ENCODE measurements at places on chromosomes 12 and 14. TPM values are rescaled to one million over a fixed set of nuclear protein-coding genes. Genes with fewer than 3 reads are reported as not detected.

GRCh38 chr14:89534902-89535685 is 118.1 kb upstream of the FOXN3 start:
- DNase-seq: no peak

DNA sequence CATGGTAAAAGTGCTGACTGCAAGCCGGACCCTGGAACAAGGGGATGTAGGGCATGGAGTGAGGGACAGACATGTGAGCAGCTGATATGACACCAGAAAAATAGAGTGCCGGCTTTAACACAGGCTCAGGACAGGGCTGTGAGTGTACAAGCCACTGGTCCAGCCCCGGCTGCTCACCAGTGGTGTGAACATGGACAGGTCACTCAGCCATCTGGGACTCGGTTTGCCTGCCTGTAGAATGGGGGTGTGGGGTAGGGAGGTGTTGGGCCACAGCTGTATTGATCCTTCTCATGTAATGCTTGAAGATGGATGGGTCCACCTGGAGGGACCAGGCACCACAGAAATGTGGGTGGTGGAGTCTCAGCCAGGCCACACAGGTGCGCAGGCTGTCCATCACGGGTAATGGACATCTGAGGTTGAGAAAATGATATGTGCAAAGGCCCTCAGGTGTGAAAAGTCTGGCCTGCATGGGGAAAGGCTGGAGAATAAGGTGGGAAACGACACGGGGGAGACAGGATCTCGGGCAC is 10.6 kb upstream of the KRT74 start:
- DNase-seq: no peak

GRCh38 chr12:104903648-104904423 is 54.3 kb downstream of the SLC41A2 start:
- DNase-seq: no peak

GRCh38 chr12:51208016-51208660 is 9.7 kb downstream of the POU6F1 start:
- DNase-seq: no peak

GRCh38 chr14:60095781-60096450 is 4.2 kb downstream of the PCNX4 start:
- DNase-seq: no peak

GRCh38 chr12:113422030-113422885 is at the start of gene SDSL:
Gene SDSL, plus strand, starts transcription at chr12:113422380. Its CDS starts 5,603 bp downstream, at chr12:113427983.
- peak; percentile 67 for DNase-seq

DNA sequence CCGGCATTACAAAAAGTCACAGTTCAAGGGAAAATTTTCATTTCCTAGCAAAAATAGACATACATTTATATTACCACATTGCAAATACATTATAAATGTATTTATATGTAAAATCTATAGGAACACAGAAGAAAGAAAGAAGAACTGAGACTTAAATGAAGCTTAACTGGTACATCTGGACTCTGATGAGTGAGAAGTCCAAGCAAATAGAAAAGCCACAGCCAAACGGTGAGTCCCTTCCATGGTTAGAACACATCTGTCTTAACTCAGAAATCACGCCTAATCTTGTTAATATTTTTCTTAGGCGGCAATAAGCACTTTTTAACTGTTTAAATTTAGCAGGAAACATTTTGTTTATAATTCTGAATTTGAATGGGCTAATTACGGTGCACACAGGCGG is 9.4 kb upstream of the KLRB1 start:
- DNase-seq: no peak

DNA sequence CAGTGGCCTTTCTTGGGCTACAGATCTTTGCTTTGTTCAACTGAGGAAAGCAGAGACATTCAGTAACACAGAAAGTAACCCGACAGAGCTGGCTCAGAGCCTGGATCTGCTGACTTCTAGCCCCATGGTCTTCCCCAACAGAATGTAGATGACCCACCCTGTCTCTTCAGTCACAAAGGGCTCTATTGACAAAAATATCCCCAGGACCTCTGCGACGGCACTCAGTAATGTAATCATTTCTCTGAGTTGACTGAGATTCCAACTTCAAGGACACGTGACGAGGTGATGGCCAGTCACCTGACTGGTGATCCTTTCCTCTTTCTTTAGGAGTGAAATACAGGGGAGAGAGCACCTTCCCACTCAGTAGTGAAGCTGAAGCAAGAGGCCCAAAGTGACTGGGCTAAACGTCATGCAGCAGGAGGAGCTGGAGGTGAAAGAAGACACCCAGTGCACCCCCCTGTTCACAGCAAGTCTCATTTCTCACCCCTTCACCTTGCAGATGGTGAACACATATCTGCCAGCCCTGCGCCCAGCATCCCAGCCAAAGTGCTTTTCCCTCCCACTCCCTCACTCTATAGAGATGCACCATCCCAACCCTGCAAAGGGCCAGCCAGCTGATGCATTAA is 179.2 kb upstream of the EGLN3 start:
- DNase-seq: no peak

DNA sequence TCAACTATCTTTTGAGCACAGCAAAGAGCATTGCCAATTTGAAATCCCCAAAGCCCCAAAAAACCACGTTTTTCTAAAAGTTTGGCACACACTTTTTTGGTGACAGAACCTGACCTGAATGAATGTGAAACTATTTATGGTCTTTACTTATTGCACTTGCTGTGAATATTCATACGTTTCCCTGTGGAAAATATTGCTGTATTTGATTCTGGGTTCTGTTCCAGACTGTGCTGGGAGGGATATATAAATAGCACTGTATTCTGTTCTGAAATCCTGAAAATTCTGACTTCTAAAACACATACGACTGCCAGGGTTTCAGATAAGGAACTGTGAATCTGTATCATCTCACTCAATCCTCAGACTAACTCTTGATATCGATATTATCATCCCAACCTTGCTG is 35.1 kb downstream of the NR1H4 start:
- DNase-seq: no peak

- DNase-seq: no peak
These were observed 103.0 kb downstream of the PEBP1 start for GRCh38 chr12:118238888-118239287.

DNA sequence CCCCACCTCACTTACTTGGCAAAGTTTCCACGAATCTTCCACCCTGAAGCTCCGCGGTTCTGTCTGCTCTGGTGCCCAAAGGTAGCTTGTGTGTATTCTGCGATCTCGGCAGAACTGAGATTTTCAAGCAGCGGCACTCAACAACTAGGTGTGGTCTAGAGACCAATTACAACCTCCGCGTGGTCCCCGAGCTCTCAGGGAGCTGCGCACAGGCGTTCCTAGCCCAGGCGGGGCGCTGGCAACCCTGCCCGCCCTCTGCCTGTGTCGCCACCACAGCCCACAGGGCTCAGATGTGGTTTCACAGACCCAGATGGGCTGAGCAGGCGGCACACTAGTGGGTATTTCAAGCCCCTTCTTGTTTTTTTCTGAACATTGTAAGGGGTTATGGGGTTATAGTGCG is 1.5 kb upstream of the DIABLO start:
- no peak for DNase-seq

GRCh38 chr12:30144777-30145683 is 361.3 kb upstream of the TMTC1 start:
- DNase-seq: no peak

DNA sequence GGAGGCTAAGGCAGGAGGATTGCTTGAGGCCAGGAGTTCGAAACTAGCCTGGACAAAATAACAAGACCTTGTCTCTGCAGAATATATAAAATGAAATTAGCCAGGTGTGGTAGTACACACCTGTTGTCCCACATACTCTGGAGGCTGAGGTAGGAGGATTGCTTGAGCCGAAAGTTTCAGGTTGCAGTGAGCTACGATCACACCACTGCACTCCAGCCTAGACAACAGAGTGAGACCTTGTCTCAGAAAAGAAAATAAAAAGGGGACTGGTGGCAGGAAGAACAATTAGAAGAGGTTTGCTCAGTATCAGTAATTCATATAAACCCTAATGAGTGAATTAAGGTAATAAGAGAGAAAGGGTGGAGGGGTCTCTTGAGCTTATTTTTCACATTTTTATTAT is 8.0 kb downstream of the PSMA6 start:
- DNase-seq: no peak

- peak; percentile 29 for DNase-seq
These were observed 101.3 kb downstream of the FOXN3 start for GRCh38 chr14:89315493-89316470.

DNA sequence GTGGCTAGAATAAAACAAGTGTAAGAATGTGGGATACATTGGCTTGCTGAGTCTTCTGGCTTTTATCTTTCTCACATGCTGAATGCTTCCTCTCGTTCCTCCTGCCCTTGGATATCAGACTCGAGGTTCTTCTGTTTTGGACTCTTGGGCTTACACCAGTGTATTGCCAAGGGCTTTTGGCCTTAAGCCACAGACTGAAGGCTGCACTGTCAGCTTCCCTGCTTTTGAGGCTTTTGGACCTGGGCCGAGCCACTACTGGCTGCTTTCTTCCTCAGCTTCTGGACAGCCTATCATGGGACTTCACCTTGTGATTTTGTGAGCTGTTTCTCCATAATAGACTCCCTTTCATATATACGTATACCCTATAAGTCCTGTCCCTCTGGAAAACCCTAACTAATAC is 300.9 kb upstream of the STXBP6 start:
- no peak for DNase-seq

DNA sequence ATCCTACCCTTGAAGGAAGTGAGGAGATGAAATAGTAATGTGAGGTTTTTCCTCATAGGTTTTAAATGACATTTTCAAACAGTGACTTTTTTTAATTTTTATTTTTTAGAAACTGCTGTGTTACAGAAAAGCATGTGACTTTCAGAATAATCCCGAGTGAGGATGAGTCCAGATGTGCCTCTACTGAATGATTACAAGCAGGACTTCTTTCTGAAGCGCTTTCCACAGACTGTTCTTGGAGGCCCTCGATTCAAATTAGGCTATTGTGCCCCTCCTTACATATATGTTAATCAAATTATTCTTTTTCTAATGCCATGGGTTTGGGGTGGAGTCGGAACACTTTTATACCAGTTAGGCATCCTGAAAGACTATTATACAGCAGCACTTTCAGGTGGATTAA is 15.8 kb downstream of the PCNX4 start:
- no peak for DNase-seq

DNA sequence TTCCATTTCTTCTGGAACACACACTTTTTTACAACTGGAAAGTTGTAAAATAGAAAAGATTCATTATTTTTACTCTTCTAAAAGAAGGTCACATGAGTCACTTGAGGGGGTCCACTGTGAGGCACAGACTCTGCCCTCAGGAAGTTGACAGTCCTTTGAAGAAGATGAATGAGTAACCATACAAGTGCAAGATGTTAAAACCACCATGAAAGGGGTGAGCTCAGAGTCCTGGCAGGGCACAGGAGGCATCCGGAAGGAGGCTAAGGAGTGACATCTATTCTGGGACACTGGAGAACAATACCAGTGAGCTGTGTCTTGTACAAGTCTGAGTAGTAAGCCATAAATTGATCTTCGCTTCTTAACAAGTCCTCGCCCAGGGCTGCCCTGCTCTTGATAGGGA is 126.0 kb upstream of the FRMD6 start:
- DNase-seq: no peak

DNA sequence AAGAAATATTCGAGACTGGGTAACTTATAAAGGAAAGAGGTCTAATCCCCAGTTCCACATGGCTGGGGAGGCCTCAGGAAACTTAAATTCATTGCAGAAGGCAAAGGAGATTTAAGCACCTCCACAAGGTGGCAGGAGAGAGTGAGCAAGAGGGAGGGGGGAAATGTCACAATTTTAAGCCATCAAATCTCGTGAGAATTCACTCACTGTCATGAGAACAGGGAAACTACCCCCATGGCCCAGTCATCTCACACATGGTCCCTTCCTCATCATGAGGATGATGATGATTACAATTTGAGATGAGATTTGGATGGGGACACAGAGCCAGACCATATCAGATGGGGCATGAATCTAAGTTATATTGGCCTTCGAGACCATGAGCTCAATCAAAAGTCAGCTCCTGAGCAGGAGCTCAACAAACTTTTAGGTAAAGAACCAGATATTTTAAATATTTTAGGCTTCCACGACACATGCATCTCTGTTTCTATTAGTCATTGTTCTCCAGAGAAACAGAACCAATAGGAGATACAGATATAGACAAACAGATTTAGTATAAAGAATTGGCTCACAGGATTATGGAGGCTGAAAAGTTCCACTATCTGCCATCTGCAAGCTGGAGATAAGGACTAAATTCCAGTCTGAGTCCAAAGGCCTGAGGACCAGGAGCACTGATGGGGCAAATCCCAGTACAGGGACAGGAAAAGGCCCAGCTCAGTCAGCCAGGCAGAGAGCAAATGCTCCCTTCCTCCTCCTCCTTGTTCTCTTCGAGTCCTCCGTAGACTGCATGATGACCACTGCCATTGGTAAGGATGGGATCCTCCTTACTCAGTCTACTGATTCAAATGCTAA is 24.9 kb downstream of the DGLUCY start:
- DNase-seq: peak; percentile 54

DNA sequence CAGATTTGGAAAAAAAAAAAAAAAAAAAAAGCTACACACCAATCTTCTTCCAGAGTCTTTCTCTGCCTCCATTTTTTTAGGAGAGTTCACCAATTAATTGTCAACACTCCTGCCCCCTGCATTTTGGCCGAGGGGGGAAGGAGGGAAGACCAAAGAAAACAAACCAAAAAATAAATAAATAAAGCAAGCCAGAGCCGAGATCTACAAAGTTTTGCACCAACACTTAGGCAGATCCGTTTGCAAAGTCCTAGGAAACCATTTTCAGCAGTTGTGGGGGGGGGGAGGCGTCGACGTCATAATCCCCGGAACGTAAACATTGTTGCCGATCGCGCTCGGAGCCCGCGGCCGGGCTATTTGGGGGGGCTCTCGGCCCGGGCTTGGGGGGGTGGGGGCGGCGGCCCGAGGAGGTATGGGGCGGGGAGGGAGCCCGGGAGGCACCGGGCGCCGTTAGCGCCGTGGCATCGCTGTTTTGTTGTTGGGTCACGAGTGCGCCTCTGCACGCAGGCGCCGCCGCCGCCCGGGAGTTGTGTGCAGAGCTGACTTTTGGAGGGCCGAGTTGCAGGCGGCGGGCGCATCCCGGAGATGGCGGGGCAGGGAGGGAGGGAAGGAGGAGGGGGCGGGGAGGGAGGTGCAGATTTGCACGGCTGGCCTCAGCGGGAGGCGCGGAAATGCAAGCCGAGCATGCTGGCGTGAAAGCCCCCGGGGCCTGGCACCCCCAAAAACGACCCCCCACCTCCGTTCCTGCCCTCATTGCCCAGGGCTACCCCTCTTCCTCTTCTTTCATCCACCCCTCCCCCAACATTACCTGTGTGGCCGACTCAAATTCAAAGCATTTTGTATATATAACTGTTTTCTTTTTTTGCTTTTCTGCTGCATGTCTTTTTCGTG is 598 bp downstream of the KDM2B start:
- peak; percentile 77 for DNase-seq

ADCY6 gene
- polyA plus RNA-seq: 54.2 TPM

HHIPL1 gene
- polyA plus RNA-seq: 0.94 TPM

CLEC7A gene
- 8.3 TPM for polyA plus RNA-seq

RASSF9 gene
- polyA plus RNA-seq: 2.4 TPM

TAS2R20 gene
- 2.5 TPM for polyA plus RNA-seq

OR4E2 gene
- not detected for polyA plus RNA-seq

NPAS3 gene
- polyA plus RNA-seq: 1.0 TPM

PLCZ1 gene
- not detected for polyA plus RNA-seq

KCNC2 gene
- 0.42 TPM for polyA plus RNA-seq

SYCP3 gene
- 1.7 TPM for polyA plus RNA-seq
